ENCODE measurements at places on chromosomes 7 and 10.

DNA sequence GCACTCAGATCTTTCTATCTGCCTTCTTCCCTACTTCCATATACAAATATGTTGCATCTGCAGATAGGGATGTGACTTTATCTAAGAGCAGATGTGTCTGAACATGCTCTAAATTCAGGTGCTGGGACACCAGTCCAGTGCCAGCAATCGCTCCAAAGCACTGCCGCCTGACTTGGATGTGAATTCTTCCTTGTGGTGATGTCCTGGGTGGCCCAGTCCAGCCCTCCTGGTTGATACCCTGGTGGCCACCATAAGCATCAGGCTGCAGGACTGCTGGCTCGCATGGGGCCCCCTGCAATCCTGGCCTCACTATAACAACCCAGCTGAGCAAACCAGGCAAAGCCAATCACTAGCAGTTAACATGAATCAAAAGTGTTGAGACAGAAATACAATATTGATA lies 149.2 kb upstream of the PDE1C start:
- DNase-seq = no peak

GRCh38 chr10:47299611-47300428 lies at the start of gene GDF10:
GDF10 (plus strand) TSS chr10:47300197; CDS start chr10:47300652, 455 bp downstream.
- no peak for DNase-seq

DNA sequence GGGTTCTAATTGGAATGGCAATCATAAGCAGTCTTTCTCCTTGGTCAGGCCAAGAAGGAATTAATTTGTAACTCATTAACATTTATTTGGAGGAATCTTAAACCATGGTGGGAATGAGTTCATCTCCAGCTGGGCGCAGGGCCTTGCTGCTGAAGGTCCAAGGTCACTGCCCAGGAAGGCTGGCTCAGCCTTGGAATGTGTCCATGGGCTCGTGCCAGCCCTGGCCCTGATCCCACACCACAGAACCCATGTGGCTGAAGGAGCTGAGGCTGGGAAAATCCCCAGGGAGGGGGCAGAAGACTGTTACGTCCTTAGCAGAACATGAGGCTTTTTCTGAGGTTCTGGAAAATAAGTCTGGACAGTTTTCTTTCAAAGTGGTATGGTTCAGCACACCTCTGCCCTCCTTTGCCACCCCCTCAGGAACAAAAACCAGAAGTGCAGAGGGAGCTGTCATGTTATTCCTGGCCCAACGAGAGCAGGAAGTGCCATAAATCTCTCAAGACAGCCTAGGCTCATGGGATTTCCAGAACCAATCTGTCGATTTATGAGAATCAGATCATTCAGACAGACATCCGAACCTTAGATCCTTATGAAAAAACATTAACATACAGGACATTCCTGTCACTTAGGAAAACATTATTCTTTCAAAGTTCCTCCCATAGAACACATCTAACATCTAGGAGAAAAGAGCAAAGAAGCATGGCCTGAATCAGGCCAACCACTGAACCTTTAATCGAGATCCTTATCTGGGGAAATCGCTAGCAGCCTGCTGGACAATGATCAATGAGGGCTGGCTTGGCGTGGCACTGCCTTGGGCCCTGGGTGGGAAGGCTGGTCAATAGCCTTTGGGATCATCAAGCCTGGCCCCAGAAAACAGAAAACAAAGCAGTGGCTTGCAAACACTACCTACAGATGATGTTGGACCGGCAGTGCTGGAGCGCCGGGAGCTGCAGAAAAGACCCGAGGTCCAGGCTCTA lies 134.3 kb downstream of the TAX1BP1 start:
- DNase-seq = no peak

DNA sequence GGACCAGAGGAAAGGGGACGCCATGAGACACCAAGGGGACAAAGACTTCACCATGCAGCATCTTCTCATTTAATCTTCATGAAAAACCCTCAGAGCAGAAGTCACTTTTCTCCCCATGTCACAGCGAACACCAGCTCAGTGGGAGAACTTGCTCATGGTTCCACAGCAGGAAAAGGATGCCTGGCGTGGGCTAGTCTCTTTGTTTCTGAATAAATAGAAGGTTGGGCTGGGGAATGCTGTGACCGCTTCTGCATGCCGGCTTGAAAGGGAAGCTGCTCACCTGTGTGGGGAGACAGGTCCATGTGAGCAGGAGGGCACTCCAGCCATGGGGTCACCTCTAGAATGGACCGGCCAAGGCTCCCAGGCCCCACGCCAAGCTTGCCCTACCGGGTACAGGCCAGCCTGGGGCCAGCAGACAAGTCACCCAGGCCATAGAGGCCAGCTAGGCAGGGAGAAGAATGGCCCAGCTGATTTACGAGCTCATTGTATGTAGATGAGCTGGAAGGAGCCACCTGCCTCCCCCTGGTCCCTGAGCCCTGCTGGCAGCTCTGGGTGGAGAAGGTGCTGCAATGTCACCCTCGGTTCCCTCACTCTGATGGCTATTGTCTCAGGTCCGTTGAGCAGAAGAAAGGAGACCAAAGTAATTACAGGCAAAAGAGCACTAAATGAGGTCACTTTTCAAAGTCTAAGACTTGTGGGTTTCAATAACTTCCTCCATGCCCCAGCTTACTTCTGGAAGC lies 82.0 kb upstream of the PDZD8 start:
- no peak for DNase-seq

GRCh38 chr10:122170802-122171201 lies 100.3 kb upstream of the BTBD16 start:
- no peak for DNase-seq

DNA sequence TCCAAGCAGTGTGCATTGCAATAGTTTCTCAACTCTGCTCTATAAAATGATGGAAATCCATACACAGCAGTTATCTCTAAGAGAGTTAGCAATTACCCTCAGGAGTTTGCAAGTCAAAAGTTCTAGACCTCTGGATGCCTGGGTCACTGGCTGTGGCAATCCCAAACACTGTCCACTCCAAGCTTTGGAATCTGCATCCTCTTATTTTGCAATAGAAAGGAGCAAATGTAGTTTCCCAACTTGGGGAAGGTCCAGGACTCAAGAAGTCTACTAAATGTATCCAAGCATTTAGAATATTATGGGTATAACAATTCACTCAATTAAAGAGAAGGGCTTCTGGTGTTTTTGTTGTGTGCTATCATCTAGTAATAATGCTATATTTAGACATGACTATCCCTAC lies 131.3 kb upstream of the NRP1 start:
- no peak for DNase-seq

DNA sequence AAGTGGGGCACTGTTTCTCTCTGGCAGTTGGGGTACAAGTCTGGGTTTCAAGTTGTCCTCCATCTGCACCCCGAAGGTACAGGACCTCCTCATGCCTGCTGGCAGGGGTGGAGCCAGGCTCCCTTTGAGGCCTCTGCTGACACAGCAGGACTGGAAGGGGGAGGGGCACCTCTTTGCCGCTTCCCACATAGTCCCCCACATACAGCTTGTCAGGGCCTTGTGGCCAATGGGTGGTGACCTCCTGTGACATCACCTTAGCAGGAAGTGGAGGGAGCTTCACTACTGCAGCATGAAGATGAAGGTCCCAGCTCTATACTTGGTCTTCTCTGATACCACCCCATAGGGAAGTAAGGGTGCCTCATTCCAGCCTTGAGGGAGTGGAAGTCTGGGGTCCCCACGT lies 167.8 kb downstream of the RAMP3 start:
- DNase-seq = no peak

DNA sequence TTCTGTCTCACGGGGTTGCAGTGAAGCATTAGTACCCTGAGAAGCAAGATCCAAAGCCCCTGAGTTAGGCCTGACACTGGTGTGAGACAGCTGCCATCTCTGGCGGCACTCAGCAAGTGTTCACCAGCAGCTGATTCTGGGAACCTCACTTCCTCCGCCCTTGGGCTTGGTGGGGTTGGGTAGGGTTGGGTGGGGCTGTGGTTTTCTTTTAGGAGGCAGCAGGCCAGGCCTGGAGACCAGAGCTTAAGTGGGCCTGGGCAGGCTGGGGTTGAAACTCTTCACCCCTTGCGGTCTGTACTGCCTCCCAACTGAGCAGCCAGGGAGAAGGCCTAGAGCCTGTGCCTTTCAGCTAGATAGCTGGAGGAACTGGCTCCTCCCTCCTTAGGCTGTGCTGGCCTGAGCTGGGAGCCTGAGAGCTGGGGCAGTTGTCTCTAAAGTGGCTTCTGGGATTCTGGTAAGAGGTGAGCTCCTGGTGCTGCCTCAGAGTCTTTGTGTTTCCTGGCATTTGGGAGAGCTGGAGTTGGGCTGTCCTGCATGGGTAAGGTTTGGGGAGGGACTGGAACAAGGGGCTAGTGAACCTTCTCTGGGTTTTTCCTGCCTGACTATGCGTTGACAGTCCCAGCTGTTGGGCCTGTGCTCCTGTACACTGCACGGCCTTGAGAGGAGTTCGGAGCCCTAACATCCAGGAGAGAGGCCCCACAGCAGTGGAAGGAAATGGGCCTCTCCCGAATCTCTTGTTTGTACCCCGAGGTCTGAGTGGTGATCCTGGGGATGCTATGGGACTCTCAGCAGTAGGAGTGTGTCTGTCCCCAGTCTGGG lies 5.1 kb downstream of the TSPAN14 start:
- peak; percentile 86 for DNase-seq

DNA sequence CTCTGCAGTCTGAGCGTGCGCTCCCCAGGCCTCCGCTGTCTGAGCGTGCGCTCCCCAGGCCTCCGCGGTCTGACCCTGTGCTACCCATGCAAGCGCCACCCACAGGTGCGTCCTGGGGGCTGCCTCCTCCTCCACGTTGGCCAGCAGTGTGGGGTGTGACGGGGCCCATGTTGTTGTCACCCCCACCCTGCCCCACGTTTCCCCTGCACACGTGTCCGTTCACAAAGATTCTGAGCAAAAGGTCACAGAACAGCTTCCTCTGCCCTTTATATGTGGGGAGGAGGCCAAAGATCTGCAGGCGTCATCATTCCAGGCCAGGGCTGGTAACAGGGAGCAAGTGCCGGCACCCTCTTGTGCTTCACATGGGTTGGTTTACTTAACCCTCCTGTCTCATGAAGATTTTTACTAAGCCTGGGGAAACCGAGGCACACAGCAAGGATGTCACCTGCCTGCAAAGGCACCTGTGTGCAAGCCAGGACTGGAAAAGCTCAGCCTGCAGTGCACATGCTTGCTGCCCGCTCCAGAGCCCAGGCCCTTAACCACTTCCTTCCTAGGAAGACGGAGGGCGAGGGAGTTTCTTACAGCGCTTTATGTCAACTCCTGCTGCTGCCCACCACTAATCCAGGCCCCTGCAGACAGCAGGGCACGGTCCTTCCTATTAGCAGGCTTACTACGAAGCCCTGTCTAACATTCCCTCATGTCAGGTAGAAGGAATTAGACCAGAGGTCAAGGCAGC lies 4.8 kb downstream of the GPR146 start:
- DNase-seq = peak; percentile 85

- no peak for DNase-seq
Measured at GRCh38 chr10:8224591-8224990, 170.1 kb downstream of the GATA3 start.

DNA sequence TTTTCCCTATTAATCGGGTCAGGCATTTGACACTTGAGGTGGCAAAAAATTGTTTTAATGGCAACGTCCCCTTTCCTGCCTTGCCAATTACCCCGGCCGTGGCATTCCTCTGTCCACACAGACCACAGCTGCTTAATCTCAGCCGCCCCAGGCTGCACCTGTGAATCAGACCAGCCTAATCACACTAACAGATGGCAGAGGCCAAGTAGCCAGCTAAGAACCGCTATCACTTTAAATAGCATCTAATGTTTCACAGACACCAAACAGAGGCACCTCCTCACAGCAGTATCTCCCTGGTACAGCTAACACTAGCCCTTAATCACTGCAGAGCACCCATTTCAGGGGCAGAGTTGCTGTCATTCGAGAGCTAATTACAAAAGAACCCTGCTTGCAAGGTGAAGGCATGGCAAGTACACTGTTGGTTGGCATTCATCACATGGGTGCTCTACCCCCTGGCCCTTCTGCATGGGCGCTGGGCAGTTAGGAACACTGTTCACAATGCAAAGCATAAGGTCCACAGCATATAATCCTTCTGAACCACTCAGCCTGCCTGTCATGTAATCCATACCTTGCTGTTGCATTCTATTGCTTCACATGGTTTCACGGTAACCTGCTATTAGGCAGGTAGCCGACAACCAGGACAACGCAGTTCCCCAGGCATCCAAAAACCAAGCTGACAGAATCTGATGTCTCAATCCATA lies 38.8 kb downstream of the FGFR2 start:
- no peak for DNase-seq

- DNase-seq = no peak
Measured at GRCh38 chr10:68077026-68077425, 1.9 kb upstream of the HERC4 start.

- DNase-seq = no peak
Measured at GRCh38 chr10:26217396-26218086, 967 bp downstream of the GAD2 start.

DNA sequence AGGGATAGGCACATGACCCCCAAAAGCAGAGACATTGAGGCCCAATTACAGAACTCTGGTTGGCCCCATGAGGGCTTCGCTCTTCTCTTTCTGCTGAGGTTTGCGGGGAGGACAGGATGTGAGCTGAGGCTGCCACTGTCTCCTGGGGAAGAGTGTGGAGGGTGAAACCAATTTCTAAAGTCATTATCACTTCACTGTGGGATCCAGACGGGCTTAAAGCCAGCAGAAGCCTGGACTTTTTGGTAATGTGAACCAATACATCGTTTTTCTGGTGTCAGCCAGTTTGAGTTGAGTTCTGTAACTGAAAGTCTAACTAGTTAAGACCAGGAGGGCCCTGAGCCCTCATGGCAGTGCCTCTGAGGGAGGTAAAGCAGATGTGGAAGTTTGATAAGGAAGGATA lies 163.0 kb downstream of the MYOF start:
- no peak for DNase-seq

- no peak for DNase-seq
Measured at GRCh38 chr10:123704076-123704475, 37.9 kb downstream of the GPR26 start.

GRCh38 chr7:143043391-143043790 lies 8.8 kb upstream of the OR6V1 start:
- no peak for DNase-seq

- peak; percentile 21 for DNase-seq
Measured at GRCh38 chr7:6516387-6516983, 34.8 kb downstream of the GRID2IP start.

GRCh38 chr10:1424648-1425047 lies 312.7 kb downstream of the ADARB2 start:
- no peak for DNase-seq

GRCh38 chr10:24645784-24646183 lies 77.9 kb downstream of the ARHGAP21 start:
- peak; percentile 17 for DNase-seq

DNA sequence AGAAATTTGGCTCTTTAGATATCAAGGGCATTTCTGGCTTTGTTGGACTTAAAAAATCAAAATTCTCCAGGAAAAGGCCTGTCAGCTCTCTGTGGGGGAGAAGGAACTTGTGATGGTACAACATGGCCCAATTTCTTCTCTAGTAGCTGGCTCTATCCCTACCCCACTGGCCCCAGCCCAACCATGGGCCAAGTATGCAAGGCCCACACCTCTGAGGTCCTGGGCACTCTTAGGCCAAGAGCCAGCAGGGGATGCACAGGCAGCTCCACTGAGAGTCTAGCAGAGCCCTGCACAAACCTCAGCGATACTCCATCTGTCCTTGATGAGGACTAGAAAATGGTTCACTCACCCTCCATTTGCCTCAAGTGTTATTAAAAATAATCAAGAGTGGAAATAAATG lies 261.2 kb downstream of the C7orf25 start:
- no peak for DNase-seq
